ENCODE measurements at places on chromosomes 6 and 20. TPM values are rescaled to one million over a fixed set of nuclear protein-coding genes. Genes with fewer than 3 reads are reported as not detected.
A peak's percentile ranks its signal among the peaks of the same experiment; 100 is the strongest.

GRCh38 chr6:13164291-13164690, 164.0 kb downstream of the TBC1D7 start:
- no peak for DNase-seq

- DNase-seq = no peak
Measured at GRCh38 chr6:24537771-24538385, 43.1 kb downstream of the ALDH5A1 start.

PRDM13 gene
- total RNA-seq = not detected

GRCh38 chr6:157456524-157456829, 75.5 kb downstream of the ZDHHC14 start:
- DNase-seq = no peak

DNA sequence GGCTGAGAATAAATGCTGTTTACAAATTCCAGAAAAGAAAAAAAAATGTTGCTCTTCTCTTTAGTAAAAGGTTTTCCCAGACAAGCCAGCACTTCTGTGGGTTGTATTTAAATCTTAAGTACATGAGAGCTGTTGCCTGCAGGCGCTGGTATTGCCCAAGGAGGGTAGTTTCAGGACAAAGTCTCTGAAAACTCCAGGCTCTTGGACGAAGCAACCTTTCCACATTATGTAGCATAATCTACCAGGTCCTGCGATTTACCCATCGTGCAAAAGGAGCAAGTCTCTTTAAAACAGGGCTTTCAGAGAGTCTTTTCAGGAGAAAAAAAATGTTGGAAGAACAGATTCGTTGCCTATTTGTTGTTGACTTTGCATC, 65.6 kb downstream of the PLG start:
- DNase-seq = no peak

DNA sequence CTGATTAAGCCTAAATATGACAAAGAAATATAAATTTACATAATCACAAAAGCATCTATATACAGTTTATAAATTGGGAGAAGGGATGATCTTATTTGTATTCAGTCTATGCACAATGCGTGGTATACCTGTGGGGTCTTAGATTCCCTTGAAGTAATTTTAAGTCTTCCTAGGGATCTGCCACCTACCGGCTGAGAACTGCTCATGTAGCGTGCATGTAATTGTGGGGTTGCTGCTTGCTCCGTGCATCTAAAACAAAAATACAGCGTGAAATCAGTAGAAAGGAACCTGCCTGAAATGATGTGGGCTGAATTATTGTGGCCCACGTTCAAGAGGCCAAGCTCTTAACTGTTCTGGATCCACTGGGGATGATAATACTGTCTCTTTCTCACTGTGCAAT, 187.3 kb downstream of the MBOAT1 start:
- DNase-seq = no peak

DNA sequence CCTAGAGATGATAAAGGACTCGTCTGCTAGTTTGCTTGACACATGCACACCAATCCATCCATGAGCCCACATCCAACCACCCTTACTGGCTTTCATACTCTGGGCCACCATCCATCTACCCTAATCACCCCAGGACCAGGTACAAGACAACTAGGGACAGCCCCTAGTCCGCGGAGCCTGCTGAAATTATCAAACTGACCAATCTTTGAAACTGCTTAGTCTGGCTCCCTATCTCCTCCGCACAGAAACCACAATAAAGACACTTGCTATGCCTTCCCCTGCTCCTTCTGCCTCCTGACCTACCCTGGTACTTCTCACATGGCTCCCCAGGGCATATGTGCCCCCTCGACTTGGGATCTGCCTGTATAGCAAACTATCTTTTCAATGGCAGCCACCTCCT, 33.1 kb downstream of the PXDC1 start:
- DNase-seq = no peak

MTRF1L gene
- total RNA-seq = 29.4 TPM

TINAG gene
- total RNA-seq = 4.8 TPM

HTR1B gene
- total RNA-seq = 3.4 TPM

IL20RA gene
- 0.48 TPM for total RNA-seq

MCCD1 gene
- total RNA-seq = not detected

DNA sequence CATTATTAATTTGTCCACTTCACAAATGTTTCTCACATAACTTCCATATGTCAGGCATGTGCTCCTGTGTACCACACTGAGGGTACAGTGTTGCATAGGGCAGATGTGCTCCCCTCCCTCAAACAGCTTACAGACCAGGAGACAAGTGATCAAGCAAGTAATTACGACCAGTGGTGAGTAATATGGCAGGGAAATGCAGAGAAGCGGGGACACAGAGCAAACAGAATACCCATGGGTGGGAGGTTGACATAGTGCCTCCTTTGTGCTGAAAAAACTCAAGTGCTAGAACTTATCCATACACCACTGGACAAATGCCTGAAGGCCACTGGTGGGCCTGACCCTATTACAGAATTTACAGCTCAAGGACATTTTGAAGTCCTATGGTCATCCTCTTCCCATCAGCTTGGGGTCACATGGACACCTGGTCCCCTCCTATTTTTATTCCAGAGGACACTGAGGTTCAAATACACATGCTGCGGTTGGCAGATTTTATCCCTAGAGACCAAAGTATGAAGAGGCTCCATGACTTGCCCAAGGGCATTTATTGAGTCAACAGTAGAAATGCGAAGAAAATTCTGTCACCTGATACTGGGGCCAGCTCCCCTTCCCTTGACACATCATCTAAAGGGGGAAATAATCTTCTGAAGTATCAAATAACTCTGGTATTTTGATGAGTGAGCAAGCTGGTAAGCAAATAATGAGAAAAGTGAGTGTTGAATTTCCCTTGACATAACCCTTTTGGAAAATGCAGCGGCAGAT, 116.6 kb downstream of the QRSL1 start:
- no peak for DNase-seq

GRCh38 chr6:154410619-154411072, 54.0 kb upstream of the IPCEF1 start:
- peak; percentile 85 for DNase-seq

DNA sequence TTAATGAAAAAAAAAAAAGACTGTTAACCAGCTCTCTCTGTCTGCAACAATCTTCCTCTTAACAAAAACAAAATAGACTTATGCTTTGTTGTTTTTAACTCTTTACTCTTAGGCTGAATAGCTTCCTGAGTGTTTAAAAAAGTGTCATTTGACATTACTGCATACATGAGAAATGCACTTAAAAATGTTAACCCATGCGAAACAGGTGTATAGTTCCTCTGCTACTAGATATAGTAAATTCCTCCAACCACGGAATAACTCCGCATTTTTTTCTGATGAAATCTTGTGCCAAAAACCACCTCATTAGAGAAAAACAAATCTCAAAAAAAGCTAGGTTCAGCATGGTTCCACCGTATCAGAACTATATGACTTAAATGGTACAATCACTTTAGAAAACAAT, 426.0 kb downstream of the ADGRB3 start:
- DNase-seq = no peak

GRCh38 chr20:34639755-34640222, 37.1 kb downstream of the PIGU start:
- no peak for DNase-seq

LGSN gene
- total RNA-seq = not detected

GRCh38 chr20:17849901-17850683, 118.5 kb downstream of the SNX5 start:
- DNase-seq = peak; percentile 90

DNA sequence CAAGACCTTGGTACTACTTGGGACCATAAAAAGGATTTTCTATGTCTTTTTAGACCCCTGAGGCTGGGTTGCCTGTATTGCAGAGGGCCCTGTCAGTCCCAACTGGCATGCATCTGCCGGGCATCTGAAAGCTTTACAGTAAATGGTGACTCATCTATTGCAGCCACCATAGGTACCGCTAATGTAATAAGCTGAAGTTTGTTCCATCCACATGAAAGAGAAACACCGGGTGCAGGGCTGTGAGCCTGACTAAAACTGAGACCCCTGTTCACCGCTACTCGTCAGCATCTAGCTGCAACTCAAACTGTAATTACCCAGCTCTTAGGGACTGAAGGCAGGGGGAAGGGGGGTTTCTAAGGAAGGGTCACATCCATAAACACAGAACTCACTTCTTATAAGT, 49.5 kb downstream of the TRERF1 start:
- no peak for DNase-seq

STMND1 gene
- not detected for total RNA-seq

- DNase-seq = peak; percentile 79
Measured at GRCh38 chr6:155174576-155175211, 89.1 kb upstream of the CLDN20 start.

GRCh38 chr6:26296857-26297648, 67.9 kb upstream of the BTN3A2 start:
- DNase-seq = no peak

GRCh38 chr6:91291071-91291470, 704.2 kb upstream of the MAP3K7 start:
- DNase-seq = no peak

GFOD1 gene
- total RNA-seq = 18.2 TPM

ERVFRD-1 gene
- 2.5 TPM for total RNA-seq

PCSK2 gene
- total RNA-seq = not detected

C20orf202 gene
- total RNA-seq = not detected

DNA sequence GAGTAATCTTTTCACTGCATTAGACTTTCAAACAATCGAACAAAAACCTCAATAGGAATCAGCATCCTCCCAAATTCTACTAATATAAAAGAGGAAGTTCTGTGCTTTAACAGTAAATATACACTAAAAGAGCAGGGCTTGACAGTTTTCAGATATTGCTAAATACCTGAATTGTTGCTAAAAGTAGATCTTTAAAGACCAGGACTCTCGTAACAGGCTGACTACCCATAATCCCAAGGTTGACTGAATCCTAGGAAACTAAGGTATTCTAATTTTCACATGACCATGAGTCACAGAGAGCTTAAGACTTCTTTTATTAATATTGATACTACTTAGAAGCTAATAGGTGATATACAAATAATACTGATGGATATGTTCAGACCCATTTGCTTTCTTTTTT, 10.1 kb downstream of the CD164 start:
- DNase-seq = no peak

DNA sequence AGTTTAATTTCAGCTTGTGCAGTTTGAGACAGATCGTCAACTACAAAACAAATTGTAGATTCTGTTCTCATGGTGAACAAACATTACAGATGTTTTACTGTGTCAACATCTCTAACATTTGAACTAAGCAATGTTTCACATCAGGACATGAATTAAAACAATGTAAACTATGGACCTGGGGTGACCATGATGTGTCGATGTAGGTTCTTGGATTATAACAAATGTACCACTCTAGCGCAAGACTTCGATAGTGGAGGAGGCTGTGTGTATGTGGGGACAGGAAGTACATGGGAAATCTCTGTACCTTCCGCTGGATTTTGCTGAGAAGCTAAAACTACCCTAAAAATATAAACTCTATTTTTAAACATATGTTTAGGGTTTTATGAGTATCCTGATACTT, 17.1 kb downstream of the HIVEP2 start:
- DNase-seq = no peak

DNA sequence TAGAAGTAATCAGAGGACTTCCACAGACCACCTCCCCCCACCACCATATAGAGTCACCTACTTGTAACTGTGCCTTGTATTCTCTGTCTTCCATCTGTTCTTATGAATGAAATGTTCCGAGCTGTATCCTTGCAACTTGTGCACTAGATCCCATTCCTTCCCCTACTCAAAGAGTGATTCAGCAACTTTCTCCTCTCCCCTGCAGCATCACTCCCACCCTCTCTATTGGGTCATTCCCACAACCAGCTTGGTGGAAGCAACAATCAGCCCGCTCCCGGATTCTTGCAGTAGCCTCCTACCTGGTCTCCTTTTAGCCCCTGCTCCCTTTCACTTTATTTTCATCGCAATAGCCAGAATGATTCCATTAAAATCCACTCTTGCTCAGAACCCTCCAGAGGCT, 34.9 kb upstream of the REV3L start:
- DNase-seq = no peak

LPA gene
- total RNA-seq = not detected

- DNase-seq = no peak
Measured at GRCh38 chr6:65638047-65638831, 68.8 kb downstream of the EYS start.

TOX2 gene
- total RNA-seq = 28.4 TPM

DNA sequence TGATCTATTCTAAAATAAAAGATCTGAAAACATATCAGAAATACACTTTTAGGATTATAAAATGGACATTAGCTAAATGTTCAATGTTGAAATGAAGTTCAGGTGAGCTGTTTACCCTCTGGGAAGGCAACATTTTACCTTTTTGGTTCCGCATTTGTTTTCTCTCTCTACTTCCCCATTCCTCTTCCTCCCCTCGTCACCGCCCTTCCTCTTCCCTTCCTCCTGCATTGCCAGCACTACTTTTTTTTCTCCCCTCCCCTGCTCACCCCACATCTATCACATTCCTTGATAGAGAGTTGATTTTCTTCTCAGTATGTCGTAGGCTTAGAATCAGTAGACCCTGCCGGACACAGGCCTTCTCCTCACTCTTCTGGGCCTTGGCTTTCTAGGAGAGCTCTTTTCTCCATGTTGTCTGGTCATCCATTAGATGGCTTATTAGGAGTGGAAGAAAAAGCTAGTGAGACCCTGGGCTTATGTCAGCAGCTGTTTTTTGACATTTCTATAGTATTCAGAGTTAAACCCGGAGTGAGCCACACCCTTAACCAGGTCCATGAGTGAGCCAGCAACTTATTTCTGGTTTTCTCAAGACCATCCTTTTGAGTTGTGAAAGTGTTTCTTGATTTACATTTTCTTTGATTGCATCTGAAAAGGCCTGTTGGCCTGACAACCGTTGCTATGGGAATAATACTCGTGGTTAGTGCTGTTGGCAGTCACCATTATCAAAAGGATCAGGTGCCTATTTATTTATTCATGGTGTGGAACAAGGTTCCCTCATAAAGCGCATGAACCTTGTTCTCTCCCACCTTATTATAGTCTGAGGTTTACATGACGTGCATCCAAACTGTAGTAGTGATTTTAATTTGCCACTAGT, 90.9 kb downstream of the DTD1 start:
- no peak for DNase-seq

DNA sequence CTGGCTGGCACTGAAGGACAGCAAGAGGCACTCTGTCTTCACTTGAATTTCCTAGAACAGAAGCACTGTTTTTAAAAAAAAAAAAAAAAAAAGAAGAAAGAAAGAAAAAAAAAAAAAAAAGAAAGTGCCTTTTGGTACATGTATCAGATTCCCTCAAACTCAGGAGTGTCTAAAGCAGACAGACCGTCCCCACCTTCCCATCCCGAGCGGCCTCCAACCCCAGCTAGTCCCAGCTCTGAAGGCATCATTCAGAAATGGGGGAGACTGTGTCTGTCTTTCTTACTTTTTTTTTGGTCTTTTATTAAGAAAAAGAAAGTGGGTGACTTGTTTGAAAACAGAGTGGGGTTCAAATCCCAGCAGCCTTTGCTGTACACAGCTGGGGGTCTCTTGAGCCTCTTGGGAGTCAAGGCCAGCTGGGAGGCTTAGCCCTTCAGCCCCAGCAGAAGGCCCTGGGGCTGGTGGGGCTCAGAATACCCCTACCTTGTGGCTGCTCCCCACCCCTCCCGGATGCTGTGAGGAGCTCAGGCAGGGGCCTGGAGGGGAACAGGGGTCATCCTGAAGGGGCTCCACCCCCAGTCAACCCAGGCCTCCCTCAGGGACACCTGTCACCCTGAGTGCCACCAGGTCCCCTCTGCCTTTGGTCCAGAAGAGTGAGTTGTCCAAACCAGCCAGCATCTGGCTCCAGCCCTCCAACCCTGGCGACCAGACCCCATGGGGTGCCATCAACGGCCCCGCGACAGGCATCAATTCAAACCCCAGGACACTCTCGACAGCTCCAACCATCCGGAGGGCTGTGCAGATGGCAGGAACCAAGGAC, 128.3 kb downstream of the TAF4 start:
- DNase-seq = no peak

Data from glomerular endothelial cell (primary cell).